ENCODE measurements at places on chromosomes 3 and 15. TPM values are rescaled to one million over a fixed set of nuclear protein-coding genes. Genes with fewer than 3 reads are reported as not detected.

- DNase-seq, result no peak
Measured at GRCh38 chr3:128278130-128278529, 124.8 kb downstream of the EEFSEC start.

GRCh38 chr15:63050731-63051155, 8.2 kb downstream of the TPM1 start:
- peak; percentile 64 for DNase-seq

- DNase-seq, result peak; percentile 50
Measured at GRCh38 chr15:100918690-100919480, at the start of gene LRRK1. LRRK1 (plus strand) TSS chr15:100919357; CDS start chr15:100924633, 5,276 bp downstream.

- peak; percentile 96 for DNase-seq
Measured at GRCh38 chr3:125116311-125117080, 60.7 kb upstream of the HEG1 start.

DNA sequence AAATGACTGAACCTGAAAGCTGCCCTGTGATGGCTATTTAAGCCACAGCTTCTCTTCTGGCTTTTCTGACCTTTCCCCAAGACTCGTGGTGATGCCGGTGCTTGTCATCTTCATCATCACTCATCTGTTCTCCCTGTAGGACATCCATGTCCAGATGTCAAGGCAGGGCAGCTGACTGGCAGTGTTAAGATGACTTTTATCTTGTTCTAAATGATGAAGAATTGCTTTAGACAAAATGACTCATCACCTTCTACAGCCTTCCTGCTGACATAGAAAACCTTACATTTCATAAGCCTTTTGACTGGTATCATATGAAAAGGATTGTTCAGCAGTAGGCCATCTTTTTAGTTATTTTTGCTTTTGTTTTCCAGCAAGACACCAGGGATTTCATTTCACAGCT, 67.0 kb upstream of the GPR149 start:
- DNase-seq, result no peak

GRCh38 chr15:85354948-85355347, 25.5 kb upstream of the AKAP13 start:
- DNase-seq, result no peak

DNA sequence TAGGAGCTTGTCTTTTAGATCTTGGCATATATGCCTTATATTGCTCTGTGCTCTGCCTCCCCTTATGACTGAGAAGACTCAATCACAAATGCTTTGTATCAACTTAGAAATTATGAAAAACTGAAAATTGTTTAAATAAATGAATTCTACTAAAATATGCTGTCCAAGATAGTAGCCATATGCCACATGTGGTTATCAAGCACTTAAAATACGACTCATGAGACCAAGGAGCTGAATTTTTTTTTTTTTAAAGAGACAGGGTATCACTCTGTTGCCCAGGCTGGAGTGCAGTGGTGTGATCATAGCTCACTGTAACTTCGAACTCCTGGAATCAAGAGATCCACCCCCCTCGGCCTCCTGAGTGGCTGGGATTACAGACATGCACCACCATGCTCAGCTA, 118.3 kb downstream of the RFTN1 start:
- DNase-seq, result no peak

- DNase-seq, result peak; percentile 86
Measured at GRCh38 chr15:71011503-71012155, 103.6 kb upstream of the THSD4 start.

- DNase-seq, result no peak
Measured at GRCh38 chr3:114857299-114857701, 289.8 kb downstream of the ZBTB20 start.

DNA sequence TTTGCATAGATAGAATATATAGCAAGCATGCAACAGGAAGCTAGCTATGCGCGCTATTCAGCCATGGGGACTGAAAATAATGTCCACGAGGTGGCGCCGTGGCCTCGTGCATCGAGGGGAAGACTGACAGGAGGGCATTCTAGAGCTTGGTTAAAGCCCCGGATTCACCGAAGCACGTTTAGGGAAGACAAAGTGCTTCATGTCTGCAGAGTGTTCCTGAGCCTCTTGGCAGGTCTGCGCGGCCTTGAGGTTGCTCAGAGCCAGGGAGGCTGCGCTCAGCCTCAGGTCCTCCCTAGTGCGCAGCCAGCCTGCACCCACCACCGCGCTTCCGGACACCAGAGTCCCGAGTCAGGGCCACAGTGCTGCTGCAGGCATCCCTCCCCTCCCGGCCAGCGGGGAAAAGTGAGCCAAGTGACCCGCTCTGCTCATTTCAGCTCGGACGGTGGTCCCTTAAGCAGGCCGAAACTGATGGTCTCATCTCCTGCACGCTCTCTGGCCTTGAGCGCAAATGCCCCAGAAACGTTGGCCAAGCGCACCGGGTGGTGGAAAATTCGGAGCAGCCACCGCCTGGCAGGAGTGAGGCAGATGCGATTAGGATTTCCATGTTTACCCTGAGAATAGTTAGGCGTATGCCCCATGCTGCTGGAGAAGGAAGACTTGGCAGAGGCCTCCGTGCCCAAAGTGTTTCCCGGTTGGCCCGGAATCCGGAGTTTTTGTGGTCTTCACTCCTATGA, 24.8 kb downstream of the GABRA5 start:
- DNase-seq, result peak; percentile 54

- DNase-seq, result no peak
Measured at GRCh38 chr3:4807381-4808280, 171.6 kb upstream of the BHLHE40 start.

DNA sequence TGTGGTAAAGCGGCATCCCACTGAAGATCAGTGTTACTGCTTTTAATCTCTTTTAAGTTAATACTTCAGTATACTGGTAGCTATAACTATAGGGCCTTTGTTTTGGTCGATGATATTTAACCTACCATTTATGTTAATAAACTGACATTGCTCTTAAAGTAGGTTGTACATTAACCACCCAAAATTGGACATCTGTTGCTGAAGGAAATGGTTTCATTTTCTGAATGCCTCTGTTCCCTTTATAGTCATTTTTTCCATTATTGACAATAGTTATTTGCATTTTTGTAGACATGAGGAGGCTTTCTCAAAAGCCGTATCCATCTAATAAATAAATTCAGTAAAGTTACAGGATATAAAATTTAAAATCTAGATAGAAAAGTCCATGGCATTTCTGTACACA, 252.4 kb upstream of the UBE2E1 start:
- DNase-seq, result no peak

GRCh38 chr15:50150349-50150748, 31.3 kb upstream of the ATP8B4 start:
- DNase-seq, result no peak

DNA sequence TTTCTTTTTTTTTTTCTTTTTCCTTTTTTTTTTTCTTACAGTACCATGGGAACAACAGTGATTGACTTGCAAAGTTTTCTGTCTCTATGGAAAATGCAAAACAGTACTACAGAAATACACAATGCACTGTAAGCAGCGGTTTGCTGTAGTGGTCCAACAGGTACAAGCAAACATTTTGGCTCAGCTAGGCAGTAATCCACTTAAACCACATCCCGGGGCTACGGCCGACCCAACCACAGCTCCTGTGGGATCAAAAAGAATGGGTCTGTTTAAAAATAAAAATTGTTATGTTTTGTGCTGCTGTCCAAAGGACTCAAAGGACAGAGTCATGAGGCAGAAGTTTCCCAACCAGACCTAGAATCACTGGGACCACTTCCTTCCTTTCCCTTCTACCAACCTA, 667.1 kb upstream of the ADAMTS9 start:
- DNase-seq, result no peak

GRCh38 chr3:117454254-117454653, 744.7 kb downstream of the TUSC7 start:
- DNase-seq, result no peak

DNA sequence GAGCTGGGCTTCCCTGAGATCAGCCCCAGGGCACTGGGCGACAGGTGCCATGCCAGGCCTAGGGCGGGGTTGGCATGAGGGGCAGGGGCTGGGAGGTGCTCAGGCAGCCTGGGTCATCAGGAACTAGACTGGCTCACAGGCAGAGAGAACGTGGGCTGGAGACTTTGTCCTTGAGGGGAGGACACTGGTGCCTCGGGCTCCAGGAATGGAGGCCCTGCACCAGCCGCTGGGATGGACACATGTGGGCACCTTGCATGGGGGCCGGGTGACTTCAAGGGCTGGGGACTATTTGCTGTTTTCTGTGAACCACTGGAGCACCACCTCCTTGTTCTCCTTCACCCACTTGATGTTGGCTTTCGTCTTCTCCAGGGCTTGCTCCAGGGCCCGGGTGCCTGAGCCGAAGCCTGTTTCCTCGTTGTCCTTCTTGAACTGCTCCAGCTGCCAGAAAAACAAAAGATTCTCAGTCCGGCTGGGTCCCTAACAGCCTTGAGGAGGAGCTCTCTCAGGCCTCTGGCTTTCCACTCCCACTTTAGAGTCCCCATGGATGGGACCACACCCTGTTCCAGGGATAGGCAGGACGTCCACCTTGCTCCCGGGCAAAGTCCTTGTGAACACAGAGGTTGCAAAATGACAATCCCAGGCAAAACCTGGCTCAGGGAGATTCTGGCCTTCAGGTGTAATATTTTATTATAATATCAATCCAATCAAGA, 9.1 kb downstream of the MESP2 start:
- DNase-seq, result no peak

- DNase-seq, result no peak
Measured at GRCh38 chr3:119343719-119344118, 49.5 kb downstream of the ARHGAP31 start.

DNA sequence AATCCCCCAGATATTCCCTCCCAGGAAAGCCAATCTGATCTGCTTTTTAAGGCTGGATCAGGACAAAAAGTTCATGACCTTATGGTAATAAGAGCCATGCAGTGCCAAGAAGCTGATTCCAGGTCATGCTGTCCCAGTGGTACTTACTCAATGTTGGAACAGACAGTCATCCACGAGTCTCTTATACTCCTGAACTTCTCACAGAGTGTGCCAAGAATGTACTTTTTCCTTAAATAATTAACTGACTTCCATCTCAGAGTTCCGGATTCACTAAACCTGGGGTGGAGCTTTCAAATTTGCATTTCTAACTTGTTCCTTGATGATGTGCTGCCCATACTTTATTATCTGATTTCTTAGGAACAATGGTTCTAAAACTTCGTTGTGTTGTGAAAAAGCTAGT, 3.4 kb upstream of the P3H2 start:
- DNase-seq, result no peak

GRCh38 chr3:151384741-151385174, at the start of gene P2RY12:
P2RY12 (minus strand) TSS chr3:151384753; CDS start chr3:151338845, 45,908 bp downstream.
- DNase-seq, result no peak

GRCh38 chr3:142857056-142857455, 31.8 kb downstream of the PCOLCE2 start:
- no peak for DNase-seq

DNA sequence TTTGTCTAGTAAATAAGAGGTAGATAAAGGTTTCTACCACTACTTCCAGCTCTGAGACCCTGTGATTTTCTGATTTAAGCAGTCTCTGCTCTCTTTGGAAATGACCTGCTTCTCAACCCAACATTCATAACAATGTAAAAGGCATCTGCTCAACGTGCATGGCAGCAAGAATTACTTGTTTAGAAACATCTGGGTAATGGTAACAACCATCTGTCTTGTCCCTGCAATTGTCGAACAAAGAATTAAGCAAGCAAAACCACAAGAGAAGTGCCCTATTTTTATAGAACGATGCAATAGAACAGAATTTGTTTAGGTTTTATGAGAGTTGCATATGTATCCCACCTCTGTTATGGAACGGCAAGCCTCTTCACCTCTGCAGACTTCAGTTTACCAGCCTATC, 7.1 kb upstream of the FSIP1 start:
- DNase-seq, result no peak

- no peak for DNase-seq
Measured at GRCh38 chr15:53837263-53837662, 77.8 kb upstream of the WDR72 start.

DNA sequence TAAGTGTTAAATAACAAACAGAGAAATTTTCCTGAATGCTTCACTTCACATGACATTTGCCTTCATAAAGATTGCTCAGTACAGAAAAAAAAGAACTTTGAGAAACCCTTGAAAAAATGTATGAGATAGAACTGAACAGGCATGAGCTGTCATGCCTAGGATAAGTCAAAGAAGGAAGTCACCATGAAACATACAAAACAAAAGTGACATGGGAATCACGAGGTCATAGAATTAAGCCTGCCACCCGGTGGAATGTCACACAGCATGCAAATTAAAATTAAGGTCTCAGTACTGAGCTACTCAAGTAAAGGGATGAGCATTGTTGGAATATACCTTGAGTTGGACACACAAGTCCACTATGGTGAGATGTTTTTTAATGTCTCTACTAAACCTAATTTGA, 652.5 kb upstream of the NECTIN3 start:
- no peak for DNase-seq

DNA sequence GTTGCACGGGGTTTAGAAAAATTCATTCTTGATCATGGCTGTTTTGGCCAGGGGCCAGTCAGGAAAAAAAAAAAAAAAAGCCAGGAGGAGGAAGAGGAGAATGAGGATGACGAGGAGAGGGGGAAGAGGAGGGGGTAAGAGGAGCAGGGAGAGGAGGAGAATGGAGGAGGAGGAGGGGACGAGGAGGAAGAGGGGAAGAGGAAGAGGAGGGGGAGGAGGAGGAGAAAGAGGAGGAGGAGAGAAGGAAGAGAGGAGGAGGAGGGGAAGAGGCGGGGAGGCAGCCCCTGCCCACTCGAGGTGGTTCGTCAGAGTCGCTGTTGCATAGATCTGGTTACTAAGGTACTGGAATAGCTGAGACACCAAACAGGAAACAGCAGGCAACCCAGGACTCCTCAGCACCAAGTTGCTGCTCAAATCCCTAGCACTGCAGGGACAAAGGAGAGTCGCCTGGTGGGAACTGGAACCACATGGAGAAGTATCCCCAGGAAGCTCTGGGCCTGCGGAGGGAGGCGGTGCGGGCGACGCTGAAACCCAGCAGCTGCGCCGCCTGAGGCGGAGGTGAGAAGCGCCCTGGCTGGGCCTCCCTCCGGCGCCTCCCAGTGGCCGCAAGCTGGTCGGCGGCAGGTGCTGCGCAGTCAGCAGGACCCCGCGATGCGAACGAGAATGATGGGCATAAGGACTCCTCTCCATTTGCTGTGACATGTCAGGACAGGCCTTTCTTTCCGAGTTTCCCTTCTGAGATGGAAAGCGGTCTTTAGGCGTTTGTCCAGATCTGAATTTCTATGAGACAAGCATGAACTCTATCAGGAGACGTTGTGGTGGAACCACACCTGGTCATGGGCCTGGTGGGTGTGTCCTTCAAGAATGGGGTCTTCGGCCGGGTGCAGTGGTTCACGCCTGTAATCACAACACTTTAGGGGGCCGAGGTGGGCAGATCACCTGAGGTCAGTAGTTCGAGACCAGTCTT, 17.5 kb downstream of the FAM240A start:
- DNase-seq, result peak; percentile 72

DNA sequence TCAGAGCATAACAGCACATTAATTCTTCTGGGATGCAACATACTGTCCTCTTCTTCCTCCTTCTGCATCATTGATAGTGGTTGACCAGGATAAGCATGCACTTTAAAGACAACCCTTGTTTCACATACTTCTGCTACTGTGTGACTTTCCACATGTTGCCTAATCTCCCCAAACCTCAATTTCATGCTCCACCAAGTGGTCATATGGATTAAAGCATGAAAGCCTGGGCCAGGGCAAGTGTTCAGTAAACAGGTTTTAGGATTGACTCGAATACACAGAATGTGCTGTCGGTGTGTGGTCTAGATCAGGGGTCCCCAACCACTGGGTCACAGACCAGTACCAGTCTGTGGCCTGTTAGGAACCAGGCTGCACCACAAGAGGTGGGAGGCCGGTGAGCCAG, 22.5 kb upstream of the BFSP2 start:
- peak; percentile 51 for DNase-seq

Gene IL1RAP
- total RNA-seq, result 14.6 TPM

Gene NFKBIZ
- total RNA-seq, result 38.3 TPM

Gene TTC14
- total RNA-seq, result 43.5 TPM

Gene PRTG
- total RNA-seq, result 0.45 TPM

Gene APH1B
- 22.3 TPM for total RNA-seq

Gene P2RY1
- 1.1 TPM for total RNA-seq

Gene FBN1
- total RNA-seq, result 4,431 TPM

Gene TMCC1
- total RNA-seq, result 11.2 TPM

Gene TMEM212
- not detected for total RNA-seq

Data from fibroblast of the aortic adventitia (primary cell).